ENCODE measurements at places on chromosomes 1 and 21.

GRCh38 chr1:145918992-145919939 lies 749 bp upstream of the PEX11B start:
- DNase-seq: peak; percentile 66

GRCh38 chr1:218456444-218456843 lies 111.3 kb downstream of the TGFB2 start:
- no peak for DNase-seq

DNA sequence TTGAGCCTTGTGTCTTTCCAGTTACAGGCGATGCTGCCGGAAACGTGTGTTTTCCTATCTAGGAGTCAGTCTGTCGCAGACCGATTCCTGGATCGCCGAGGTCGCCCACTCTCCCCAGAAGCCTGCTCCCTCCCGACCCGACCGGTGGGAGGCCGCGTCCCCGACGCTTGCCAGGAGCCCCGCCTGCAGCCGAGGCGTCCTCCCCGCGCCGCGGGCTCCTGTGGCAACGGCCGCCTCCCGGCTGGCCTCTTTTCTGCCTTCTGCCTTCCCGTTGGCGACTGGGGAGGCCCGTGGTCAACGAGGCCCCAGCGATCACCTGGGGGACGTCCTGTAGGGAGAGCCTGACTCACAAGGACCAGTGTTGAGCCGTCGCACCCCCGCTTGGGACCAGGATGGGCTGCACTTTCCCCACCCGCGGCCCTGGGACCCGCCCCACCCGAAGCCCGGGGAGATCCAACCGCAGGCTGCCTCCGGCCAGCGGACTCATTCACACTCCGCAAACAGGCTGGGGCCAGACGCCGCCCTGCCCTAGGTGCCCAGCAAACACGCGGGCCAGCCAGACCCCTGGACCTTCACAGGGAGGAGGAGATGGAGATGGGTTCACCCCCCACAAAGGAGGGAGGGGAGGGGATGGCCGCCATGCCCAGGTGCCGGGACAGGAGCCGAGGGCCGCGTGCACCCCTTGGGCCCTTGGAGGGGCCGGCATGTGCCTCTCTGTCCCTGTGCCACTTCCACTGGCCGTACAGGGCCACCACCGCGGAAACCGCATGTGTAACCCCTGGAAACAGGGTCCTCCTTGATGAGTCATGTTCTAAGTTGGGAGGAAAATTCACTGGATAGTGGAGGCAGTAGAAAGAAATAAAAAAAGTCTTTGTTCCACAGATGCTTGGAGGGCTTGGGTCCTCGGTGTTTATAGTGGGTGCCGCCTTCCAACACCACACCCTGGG lies 7.2 kb upstream of the COL6A1 start:
- DNase-seq: peak; percentile 84

DNA sequence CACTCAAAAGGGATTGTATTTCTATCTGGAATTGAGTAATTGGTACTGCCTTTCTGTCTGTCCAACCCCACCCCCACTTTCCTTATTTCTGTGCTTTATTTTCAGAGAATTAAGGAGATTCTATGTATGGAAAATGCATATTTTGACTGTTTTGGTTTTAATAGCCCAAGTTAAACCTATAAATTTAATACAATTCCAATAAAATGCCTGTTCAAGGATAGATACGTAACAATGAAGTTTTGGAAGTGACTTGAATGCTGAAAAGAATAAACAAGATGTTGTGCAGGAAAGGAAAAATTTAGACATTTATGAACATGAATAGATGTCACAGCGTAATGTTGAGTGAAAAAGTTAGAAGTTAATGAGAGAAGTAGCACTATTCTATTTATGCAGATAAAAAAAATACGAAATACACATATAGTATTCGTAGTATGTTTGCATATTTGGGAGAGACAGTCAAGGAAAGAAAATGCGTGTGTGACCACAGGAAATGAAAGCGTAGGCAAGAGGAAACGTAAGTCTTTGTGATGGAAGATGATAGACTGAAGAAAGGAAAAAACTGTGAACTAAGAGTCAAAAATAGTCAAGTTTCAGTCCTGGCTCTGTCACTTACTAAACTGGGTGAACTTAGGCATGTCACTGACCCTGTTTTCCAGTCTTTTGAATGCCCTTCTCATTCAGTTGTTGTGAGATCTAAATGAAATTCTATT lies 62.1 kb downstream of the MEF2D start:
- DNase-seq: no peak

- DNase-seq: no peak
Measured at GRCh38 chr1:165737196-165737595, 31.5 kb downstream of the TMCO1 start.
